IPS DF 19.7 (cell line): ENCODE measurements at places on chromosomes 7 and 10.
A peak's percentile ranks its signal among the peaks of the same experiment; 100 is the strongest.

DNA sequence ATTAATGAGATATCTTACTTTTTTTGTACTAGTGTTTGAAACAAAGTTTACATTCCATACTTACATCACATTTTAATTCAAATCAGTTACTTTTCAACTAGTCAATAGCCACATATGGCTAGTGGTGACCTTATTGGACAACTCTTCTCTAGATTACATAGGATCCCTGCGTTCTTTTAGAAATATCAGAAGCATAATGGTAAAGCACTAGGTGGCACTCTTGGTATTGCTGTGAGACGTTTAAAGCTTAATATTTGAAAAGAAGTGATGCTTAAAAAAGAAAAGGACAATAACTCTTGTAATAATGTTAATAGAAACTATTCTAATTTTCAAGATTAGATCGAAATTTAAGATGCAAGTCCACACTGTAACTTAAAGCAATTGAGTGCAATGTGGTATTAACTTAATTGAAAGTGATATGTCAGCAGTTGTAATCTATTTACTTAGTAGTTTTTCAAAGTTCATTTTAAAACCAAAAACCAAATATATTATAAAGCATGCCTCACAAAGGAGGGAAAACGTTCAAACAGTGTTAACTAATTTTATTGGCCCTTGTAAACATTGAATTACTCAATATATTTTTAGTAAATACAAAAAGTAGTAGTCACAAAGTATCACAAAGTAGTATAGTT is 339.1 kb downstream of the ATRNL1 start:
- DNase-seq, result no peak

- no peak for DNase-seq
Observed at GRCh38 chr7:121080257-121080912, 91.9 kb downstream of the CPED1 start.

- no peak for DNase-seq
Observed at GRCh38 chr7:40582539-40582938, 447.7 kb downstream of the SUGCT start.

DNA sequence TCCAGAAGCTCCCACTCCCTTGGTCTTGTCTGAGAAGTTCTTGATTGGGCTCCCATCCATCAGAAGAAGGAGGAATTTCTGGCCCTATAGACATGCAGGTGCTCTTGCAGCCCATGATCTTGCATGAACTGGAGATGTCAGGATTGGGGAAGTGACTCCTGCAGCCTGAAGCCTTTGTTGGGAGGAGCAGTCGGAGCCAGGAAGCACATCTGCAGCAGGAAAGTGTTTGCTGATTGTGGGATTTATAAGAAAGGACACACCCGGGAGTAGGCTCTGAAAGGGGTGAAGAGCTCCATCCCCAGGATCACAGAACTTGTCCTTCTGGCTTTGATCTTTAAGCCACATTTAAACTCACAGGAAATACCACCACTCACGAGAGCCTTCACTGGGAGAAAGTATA is 185.2 kb downstream of the DYNC1I1 start:
- no peak for DNase-seq

GRCh38 chr7:6346581-6346980 is 74.2 kb upstream of the CYTH3 start:
- no peak for DNase-seq

DNA sequence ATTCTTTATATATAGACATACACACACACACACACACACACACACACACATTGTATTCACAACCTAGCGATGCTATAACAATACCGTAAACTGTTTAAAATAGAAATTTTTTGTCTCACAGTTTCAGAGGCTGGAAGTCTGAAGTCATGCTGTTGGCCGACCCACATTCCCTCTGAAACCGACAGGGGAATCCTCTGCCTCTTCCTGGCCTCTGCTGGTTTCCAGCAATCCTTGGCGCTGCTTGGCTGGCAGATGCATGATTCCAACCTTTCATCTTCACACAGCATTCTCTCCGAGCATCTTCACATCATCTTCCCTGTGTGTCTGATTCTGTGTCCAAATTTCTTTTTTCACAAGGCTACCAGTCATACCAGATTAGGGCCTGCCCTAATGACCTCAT is 94.8 kb downstream of the CCDC71L start:
- DNase-seq, result no peak

DNA sequence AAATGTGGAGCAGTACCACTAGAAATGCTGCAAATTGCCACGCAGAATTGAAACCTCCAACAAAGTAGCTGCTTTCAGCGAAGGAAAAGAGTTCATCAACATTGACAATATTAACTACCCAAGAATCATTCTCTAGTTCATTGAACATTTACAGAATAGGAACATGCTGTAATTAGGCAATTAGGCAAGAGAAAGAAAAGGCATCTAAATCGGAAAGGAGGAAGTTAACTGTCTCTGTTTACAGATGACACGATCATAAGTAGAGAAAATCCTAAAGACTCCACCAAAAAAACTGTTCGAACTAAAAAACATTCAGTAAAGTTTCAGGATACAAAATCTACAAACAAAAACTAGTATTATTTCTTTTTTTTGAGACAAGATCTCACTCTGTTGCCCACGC is 8.9 kb upstream of the PKD1L1 start:
- DNase-seq, result no peak

DNA sequence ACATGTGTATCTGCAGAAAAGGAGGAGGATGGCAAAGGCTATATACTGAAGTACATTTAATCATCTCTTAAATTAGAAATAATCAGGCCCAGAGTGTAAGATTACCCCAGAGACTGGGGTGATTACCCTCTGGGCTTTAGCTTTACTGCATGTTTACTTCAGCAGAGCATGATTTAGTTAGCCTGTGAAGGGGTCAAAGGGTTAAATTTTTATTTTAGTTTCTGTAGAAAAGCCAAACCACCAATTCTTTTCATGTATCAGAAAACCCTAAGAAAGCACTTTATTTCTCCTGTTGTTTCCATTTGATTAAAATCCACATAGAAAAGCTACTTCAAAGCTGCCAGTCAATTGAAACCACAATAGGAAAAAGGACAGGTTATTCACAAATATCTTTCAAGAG is 101.5 kb upstream of the LSM8 start:
- no peak for DNase-seq

DNA sequence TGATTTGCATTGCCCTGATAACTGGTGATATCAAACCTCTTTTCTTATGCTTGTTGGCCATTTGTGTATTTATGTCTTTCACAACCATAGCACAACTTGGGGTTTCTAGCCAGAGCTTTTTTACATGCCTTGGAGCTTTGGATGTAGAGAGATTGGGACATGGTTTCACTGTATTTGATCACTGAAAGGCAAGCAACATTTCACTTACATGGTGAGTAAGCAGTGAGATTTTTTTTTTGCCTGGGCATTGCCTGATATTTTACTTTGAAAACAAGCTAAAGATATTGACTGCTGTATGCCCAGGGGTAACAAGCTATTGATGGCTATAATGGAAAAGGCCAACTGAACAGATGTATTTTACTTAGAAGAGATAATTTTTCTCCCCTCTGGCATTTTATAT is 259.0 kb downstream of the PHTF2 start:
- no peak for DNase-seq

GRCh38 chr10:72173619-72174296 is 42.1 kb upstream of the ANAPC16 start:
- DNase-seq, result no peak

- DNase-seq, result no peak
Observed at GRCh38 chr10:75452997-75453396, 21.6 kb downstream of the LRMDA start.

DNA sequence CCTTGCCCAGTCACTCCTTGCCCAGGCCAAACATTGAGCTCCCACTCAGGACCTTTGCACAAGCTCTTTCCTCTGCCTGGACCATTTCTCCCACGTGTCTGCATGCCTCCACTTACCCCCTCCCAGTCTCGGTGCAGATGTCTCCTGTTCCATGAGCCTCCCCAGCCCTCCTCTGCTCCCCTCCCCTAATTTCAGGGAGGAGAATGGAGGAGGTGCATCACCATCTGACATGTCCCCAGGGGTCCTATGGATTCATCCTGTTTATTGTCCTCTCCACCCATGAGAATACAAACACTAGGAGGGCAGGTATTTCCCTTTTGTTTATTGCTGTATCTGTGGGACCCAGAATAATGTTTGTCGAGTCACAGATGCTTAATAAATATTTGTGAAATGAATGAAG is 8.6 kb upstream of the GRID2IP start:
- no peak for DNase-seq

- no peak for DNase-seq
Observed at GRCh38 chr7:80736371-80737125, 98.1 kb downstream of the CD36 start.

GRCh38 chr10:125029584-125030242 is 87.8 kb downstream of the ZRANB1 start:
- no peak for DNase-seq

GRCh38 chr7:135386776-135387175 is 123.1 kb downstream of the CNOT4 start:
- no peak for DNase-seq

DNA sequence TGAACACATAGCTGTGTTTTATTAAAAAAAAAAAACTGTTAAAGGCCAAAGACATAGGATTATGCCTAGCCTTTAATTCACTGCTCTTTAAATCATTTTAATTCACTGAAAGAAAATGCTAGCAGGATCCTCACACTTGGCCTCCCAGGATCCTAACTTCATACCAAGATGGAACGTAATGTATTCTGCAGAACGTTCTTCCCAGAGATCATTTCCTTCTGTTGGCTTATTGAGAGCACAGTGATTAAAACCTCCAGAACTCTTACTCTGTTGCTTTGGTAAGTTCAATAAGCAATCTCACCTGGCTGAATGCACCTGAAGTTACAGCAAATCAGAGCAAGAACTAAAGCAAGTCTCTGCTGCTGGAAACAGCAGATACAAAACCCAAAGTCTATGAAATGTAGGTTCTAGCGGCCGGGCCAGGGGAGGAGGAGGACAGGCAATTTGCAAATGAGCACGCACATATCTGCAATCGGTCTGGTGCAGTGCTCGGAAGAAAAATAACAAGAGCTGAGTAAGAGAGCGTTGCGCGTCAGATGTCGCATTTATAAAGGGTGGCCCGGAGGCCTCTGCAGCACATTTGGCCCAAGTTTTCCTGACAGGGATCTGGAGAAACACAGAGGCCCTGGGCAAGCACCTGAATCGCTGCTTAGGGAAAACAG is 193.9 kb downstream of the FAM107B start:
- DNase-seq, result no peak

DNA sequence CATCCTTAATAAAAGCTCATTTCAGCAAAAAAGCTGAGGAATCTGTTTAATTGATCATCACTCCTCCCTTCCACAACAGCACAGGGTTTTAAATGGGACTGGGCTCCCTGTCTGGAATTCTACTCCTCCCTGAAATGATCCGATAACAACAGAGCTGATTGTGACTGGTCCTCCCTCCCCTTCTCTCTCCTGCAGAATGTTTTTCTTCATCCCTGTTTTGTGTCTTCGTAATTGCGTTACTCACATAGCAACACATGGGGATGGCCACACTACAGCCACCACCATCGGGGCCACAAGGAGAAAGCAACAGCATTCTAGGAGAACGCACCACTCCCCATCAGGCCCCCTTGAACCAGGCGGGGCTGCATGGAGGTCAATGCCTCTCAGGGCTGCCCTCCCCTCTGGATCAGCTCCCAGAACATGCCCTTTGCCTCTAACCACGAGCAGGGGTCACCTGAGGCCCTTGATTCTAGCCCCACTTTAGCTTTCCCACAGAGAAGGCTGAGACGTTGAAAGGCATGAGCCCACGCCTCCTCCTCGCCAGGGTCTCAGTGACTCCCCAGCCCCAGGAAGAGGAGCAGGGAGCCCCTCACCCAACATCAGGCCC is 152.6 kb downstream of the PLXNA4 start:
- DNase-seq, result no peak

- peak; percentile 59 for DNase-seq
Observed at GRCh38 chr10:61896854-61897661, 4.4 kb upstream of the ARID5B start.

DNA sequence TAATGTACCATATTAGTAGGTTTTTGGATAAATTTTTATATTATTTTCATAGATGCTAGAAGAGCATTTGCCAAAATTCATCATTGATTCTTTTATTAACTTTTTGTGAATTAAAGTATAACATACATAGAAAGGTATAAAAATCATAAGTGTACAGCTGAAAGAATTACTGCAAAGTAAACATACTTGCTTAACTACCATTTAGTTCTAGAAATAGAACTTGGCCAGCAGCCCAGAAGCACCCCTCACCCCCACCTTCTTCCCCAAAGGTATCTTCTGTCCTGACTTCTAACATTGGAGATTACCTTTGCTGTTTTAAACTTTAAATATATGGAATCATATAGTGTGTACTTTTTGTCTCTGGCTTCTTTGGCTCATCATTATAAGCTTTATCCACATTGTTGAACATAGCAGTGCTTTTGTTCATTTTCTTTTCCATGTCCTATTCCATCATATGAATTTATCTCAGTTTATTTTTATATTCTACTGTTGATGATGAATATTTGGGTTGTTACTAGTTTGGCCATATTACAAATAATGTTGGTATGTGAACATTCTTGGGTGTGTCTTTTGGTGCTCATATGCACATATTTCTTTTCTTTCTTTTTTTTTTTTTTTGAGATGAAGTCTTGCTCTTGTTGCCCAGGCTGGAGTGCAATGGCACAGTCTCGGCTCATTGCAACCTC is 142.8 kb downstream of the ADK start:
- no peak for DNase-seq

- no peak for DNase-seq
Observed at GRCh38 chr7:116971869-116972268, 18.6 kb downstream of the ST7 start.

DNA sequence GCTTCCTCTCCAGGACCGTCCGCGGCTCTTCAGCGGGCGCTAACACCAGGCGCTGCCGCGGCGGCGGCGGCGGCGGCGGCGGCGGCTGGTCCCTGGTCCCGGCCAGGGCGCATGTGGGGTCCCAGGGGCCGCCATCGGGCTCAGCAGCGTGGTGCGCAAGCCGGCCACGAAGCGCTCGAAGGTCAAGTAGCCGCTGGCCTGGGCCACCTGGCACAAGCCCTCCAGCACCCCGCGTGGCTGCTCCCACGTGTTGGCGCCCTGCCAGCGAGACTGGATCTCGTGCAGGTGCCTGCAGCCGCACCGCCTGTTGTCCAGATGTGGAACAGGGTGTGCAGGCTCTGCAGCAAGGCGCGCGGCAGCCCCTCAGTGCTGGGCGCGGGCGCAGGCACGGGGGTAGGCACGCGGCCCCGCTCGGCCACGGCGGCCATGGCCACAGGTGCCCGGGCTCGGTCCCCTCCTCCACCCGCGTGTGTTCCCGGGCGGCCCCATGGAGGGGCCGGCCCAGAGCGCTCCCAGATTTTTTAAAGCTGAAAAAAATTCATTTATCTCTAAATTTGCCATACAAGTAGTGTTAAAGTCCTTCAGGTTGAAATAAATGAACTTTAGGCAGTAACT is 884.2 kb upstream of the ZNF722 start:
- no peak for DNase-seq

DNA sequence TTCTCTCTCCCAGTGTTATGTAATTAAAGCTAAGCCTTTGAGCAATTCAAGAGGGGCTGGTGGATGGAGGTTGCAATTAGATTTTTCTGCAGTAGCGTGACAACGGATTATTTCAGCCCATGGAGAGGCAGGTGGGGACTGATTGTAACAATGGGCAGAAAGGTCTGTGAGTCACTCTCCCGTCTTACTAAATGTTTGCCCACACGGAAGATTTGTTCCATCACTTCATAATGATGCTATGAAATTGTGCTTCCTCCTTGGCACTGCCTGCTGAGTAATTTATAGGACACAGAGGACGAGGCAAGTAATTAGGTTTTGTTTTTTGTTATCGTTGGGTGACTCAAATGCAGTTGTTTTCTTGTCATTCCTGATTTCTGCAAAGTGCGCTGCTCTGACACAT is 594.5 kb upstream of the DPP6 start:
- no peak for DNase-seq
